H1 (cell line): ENCODE measurements at places on chromosomes 2 and 18.

DNA sequence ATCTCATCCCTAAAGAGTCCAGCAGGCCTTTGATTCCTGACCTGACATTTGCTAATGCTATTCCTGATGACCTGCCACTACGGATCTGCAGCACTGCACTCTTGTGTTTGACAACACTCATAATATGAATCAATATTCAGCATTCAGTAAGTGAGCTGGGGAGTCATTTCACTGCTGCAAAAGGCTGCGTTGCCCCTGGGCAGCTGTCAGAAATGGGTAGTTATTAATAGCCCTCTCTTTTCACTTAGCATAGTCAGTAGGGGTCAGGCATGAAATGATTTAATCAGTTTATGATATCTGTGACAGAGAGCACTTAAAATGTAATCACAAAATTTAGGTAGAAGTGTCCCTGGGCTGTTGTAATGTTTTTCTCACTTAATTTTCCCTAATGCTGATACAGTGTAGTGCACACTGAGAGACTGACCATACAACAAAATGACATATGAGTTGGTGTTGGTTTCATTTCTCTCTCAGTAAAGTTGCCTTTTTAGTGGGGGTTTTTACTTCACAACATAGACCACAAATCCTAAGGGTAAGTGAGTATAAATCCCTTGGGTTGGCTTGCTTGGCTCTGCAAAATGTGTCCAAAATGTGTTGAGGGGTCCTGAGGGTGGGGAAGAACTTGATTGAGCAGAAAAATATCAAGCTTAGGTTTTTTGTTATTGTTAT is 184.8 kb downstream of the CAMKMT start:
- peaks cover 28% of the 10 kb centered on the region for H3K4me1 ChIP-seq
- no peak overlapping the region for H3K27ac ChIP-seq
- no peaks in the 10 kb centered on the region for H3K36me3 ChIP-seq
- no peak for DNase-seq

DNA sequence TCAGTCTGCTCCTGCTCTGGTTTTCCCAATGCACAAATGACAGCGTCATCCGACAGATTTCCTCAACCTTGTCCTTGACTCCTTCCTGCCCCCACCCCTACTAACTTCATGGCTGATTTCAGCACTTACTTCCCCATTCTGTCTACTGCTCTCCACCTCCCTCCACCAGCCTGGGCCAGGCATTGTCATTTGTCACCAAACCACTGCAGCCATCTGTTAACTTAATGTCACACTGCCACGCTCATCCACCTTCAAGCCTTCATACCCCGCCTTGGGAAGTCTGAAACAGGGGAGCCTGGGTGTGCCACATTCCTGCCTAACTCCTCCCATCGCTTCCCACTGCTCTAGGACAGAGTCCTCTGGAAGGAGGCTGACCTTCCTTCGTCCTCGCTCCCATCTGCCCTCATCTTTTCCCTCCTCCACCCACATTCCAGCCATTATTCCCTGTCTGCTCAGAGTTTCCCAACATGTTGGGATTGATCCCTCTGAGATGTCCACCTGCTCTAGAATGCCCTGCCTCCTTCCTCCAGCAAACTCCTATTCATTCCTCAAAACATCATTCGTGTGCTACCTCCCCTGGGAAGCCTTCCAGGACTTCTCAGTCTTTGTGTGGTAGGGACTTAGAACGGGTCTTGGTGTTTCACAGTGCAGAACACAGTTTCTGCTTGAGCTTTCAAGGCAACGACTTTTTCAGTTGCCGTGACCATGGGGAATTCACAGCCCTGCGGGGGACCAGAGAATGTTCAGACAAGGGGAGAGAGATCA is 42.2 kb upstream of the SMAD7 start:
- no peaks in the 10 kb centered on the region for H3K36me3 ChIP-seq
- DNase-seq, result no peak
- peaks cover 6% of the 10 kb centered on the region for H3K4me1 ChIP-seq
- H3K4me3 ChIP-seq, result no peak overlapping the region
- H3K27ac ChIP-seq, result no peak overlapping the region

GRCh38 chr2:55922291-55922907 is 1.2 kb downstream of the EFEMP1 start:
- H3K4me1 ChIP-seq, result peaks cover 2% of the 10 kb centered on the region; the same call in 1 of the 2 replicates
- H3K27ac ChIP-seq, result no peak overlapping the region
- H3K4me3 ChIP-seq, result peak overlapping the region; percentile 62

GRCh38 chr2:226585130-226585561 is 214.5 kb downstream of the IRS1 start:
- H3K36me3 ChIP-seq, result no peaks in the 10 kb centered on the region
- H3K4me3 ChIP-seq, result no peak overlapping the region
- no peaks in the 10 kb centered on the region for H3K4me1 ChIP-seq
- no peak for DNase-seq

GRCh38 chr18:70506511-70506910 is 217.7 kb downstream of the SOCS6 start:
- no peak overlapping the region for H3K27ac ChIP-seq
- H3K4me3 ChIP-seq, result no peak overlapping the region
- no peaks in the 10 kb centered on the region for H3K27me3 ChIP-seq
- DNase-seq, result no peak

GRCh38 chr18:54387631-54388030 is 29.9 kb downstream of the C18orf54 start:
- no peak for DNase-seq
- no peak overlapping the region for H3K27ac ChIP-seq
- H3K36me3 ChIP-seq, result no peaks in the 10 kb centered on the region
- no peaks in the 10 kb centered on the region for H3K27me3 ChIP-seq
- no peak overlapping the region for H3K4me3 ChIP-seq
- H3K4me1 ChIP-seq, result peaks cover 14% of the 10 kb centered on the region

DNA sequence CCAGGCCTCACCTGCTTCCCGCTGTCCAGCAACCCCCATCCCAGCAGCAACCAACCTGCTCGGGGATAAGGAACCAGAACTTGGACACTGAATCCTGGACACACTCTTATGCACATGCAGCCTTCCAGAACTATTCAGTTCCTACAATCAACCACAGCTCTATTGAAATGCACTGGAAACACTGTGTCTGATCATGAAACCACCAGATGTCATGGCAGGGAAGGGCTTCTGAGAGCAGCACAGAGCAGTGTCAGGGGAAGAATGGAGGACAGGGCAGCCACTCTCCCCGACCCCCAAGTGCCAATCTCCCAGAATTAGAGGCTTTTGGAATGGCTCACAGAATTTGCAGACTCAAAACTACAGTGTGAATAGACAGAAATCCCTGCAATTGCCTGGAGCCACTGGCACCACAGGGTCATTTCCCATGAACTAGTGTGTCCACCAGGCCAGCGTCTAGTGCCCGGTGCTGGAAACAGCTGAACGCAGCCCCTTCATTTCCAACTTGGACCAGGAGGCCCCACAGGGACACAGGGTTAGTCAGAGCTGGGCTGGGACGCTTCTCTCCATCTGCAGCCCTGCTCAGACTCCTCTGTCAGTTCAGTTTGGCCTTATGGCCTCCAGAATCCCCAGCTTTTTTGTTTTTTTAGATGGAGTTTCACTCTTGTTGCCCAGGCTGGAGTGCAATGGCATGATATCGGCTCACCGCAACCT is 25.5 kb downstream of the MRPL35 start:
- peaks cover 2% of the 10 kb centered on the region; the same call in 1 of the 2 replicates for H3K4me1 ChIP-seq
- H3K27me3 ChIP-seq, result no peaks in the 10 kb centered on the region
- H3K36me3 ChIP-seq, result no peaks in the 10 kb centered on the region
- H3K27ac ChIP-seq, result no peak overlapping the region

- no peak for DNase-seq
- H3K4me1 ChIP-seq, result no peaks in the 10 kb centered on the region
- no peak overlapping the region for H3K27ac ChIP-seq
Measured at GRCh38 chr2:182506606-182507005, 79.8 kb upstream of the PDE1A start.

DNA sequence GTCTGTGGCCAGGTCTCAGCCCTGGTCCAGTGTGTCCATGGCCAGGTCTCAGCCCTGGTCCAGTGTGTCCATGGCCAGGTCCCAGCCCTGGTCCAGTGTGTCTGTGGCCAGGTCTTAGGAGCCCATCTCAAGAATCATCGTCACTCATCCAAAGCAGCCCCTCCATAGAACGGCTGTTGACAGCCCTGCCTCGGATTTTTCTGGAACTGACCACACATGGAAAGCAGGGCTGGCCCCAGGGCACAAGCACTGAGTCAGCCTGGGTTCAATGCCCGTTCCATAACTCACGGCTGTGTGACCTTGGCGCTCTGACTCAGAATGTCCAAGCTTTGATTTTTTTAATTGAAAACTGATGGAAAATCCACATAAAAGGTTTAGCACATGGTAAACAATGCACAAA is 59.9 kb upstream of the SNTG2 start:
- H3K27me3 ChIP-seq, result no peaks in the 10 kb centered on the region
- no peak for DNase-seq
- no peaks in the 10 kb centered on the region for H3K36me3 ChIP-seq
- H3K4me1 ChIP-seq, result peaks cover 30% of the 10 kb centered on the region
- H3K4me3 ChIP-seq, result no peak overlapping the region

- no peak overlapping the region for H3K4me3 ChIP-seq
- H3K27me3 ChIP-seq, result no peaks in the 10 kb centered on the region
- no peak for DNase-seq
- no peaks in the 10 kb centered on the region for H3K36me3 ChIP-seq
- H3K27ac ChIP-seq, result no peak overlapping the region
Measured at GRCh38 chr2:62688771-62689170, 16.7 kb upstream of the EHBP1 start.

DNA sequence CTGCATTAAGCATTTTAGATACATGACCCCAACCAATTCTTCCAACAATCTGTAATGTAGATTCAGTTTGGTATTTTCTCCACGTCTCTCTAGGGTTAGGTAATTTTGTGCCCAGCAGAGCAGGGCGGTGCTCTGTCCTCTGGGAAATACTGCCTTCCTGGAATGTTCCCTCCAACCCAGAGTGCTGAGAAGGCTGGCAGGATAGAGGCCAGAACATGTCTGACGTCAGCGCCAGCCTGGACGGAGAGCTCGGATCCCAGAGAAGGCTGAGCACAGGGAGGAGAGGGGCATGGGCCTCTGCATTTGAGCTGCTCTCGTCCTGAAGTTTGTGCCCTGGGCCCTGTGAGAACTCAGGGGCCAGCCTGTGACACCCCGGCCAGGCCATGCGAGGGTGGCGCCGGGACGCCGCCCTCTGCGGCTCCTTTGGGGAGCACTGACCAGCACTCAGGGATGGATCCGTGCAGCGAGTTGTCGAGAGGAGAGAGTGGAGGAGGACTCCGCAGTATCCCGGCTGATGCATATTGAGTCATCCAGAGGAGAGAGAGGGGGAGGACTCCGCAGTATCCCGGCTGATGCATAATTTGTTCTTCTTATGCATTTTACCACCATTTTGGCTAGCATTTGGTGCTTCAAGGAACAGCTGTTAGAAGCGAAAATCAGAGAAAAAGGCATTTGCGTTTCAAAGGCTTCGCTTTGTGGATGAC is 80.0 kb upstream of the PXDN start:
- H3K4me1 ChIP-seq, result peaks cover 8% of the 10 kb centered on the region
- DNase-seq, result no peak
- H3K36me3 ChIP-seq, result no peaks in the 10 kb centered on the region
- no peak overlapping the region for H3K27ac ChIP-seq
- H3K27me3 ChIP-seq, result no peaks in the 10 kb centered on the region

- no peak overlapping the region for H3K4me3 ChIP-seq
- H3K36me3 ChIP-seq, result no peaks in the 10 kb centered on the region
- H3K27me3 ChIP-seq, result no peaks in the 10 kb centered on the region
- H3K4me1 ChIP-seq, result peaks cover 25% of the 10 kb centered on the region
- no peak for DNase-seq
- H3K27ac ChIP-seq, result no peak overlapping the region
Measured at GRCh38 chr2:31129375-31130171, 8.7 kb downstream of the GALNT14 start.

GRCh38 chr2:112582314-112582746 is 2.1 kb upstream of the CHCHD5 start:
- DNase-seq, result no peak
- no peaks in the 10 kb centered on the region for H3K27me3 ChIP-seq
- H3K36me3 ChIP-seq, result no peaks in the 10 kb centered on the region; the same call in 1 of the 2 replicates

DNA sequence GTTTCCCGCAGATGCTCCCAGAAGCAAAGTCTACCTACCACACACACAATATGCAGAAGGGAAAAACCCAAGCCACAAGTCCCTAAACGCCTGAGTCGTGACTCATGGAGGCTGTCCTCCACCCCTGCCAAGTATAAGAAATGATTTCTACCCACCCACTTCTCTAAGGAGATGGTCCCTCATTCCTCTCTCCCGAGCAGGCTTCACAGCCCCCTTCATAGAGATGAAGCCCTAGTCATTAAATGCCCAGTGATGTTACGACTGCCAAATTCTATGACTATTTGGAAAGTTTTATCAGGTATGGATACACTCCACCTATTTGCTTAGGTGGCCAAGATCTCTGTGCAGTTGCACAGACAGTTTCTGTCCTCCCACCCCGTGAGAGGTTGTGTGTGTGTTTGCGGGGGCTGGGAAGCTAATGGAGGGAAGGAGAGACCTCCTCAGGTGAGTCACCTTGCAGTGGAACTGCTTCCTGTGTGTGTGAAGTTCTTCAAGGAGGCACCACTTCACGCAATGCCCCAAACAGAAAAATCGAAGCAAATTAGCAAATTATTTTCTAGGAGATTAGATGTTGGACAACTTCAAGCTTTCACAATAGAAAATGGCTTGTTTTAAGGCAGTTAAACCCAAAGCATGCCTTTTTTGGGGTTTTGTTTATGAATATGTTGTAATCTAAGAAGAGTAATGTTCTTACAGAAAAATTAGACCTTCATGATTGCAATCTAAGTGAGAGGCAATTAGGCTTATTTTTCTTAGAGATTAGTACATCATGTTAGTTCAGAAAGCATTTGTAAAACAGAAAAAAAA is 175.2 kb downstream of the TGIF1 start:
- no peak overlapping the region for H3K27ac ChIP-seq
- no peaks in the 10 kb centered on the region for H3K36me3 ChIP-seq
- peaks cover 21% of the 10 kb centered on the region for H3K4me1 ChIP-seq
- no peak for DNase-seq

- H3K4me1 ChIP-seq, result peaks cover 4% of the 10 kb centered on the region
- no peak for DNase-seq
- no peak overlapping the region for H3K4me3 ChIP-seq
- H3K27me3 ChIP-seq, result no peaks in the 10 kb centered on the region
- H3K36me3 ChIP-seq, result no peaks in the 10 kb centered on the region
Measured at GRCh38 chr2:23037596-23037995, 347.4 kb upstream of the KLHL29 start.

DNA sequence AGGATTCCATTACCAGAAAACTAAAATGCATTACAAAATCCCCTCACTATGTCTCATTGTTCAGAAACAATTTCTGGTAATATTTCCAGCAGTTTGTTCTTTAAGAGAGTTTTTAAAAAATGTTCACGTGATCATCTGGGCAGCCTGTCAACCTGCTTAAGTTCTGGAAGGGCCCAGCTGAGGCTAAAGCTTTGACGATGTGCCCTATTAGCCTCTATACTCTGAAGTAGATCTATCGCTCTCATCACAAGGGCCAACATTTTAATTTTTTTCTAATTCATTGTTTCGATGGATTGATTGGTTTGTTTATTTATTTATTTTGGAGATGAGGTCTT is 205.8 kb downstream of the PRKCE start:
- H3K27ac ChIP-seq, result no peak overlapping the region
- no peaks in the 10 kb centered on the region for H3K27me3 ChIP-seq
- no peaks in the 10 kb centered on the region for H3K4me1 ChIP-seq
- no peaks in the 10 kb centered on the region for H3K36me3 ChIP-seq
- no peak overlapping the region for H3K4me3 ChIP-seq
